ENCODE measurements at places on chromosomes 4 and X.

DNA sequence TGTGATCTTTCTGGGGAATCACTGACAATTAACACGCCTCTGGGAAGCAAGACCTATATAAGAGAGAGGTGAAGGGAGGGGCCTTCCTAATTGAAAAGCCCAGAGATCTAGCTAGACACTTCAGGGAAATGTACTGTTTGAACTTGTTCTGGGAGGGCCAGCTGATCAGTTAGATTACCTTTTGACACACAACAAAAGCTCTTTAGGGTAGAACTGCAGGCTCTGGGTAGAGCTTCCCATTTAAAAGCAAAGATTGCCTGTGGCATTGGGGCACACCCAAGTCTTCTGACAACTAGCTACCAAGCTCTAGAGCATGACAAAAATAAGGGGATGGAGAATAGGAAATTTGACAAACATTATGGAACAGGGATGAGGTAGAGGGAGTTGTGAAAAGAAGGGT is 26.3 kb downstream of the AREG start:
- H3K27ac ChIP-seq: no peak overlapping the region
- H3K4me1 ChIP-seq: no peaks in the 10 kb centered on the region
- DNase-seq: no peak
- H3K4me3 ChIP-seq: no peak overlapping the region

DNA sequence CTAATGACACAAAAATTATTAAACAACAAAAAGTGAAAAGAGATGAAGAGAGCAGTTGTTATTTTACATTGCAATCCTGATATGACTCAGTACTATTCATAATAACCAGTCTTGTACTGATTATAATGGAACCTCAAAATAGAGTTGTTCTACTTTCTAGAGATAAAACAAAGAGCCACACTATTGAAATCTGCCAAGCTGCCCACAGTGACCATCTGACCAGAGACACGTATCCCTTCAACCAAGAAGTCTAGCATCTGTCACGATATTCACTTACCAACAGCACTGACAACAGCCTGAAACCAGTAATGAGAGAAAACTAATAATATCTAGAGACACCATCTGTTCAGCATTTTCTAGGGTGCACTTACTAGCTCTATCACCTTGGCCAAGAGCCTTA is 466.7 kb downstream of the NKX6-1 start:
- H3K27ac ChIP-seq: no peak overlapping the region
- H3K4me1 ChIP-seq: no peaks in the 10 kb centered on the region
- H3K36me3 ChIP-seq: no peaks in the 10 kb centered on the region

DNA sequence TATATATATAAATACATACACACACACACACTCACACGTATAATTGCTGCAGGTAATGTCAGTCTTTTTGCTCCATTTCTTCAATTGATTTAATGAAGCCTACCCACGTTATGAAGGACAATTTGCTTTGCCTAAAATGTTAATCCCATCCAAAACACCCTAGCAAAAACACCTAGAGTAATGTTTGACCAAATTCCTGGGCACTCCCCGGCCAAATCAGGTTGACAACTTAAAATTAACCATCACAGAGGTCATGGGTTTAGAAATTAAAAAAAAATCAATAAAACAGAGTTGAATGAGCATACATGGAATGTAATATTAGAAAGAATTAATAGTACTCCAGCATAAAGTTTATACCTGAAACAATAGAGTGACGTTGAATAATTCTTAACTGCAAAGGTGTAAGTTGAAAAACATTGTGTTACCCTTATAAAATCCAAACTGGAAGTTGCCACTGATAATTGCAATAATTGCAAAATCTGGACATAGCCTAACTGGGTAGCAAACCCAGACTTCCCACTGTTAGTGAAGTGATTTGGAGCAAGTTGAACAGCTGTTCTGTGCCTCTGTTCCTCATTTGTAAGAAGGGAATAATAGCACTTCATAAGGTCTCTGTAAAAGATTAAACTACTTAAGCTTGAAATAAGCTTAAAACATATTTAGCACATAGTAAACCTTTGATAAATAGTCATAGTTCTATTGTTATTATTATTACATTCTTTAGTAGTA is 2120.5 kb downstream of the PCDH7 start:
- no peaks in the 10 kb centered on the region for H3K27me3 ChIP-seq
- no peaks in the 10 kb centered on the region for H3K36me3 ChIP-seq
- no peaks in the 10 kb centered on the region for H3K4me1 ChIP-seq
- no peak overlapping the region for H3K4me3 ChIP-seq
- H3K27ac ChIP-seq: no peak overlapping the region

GRCh38 chrX:153888344-153888743 is 2.4 kb upstream of the L1CAM start:
- DNase-seq: no peak
- H3K27ac ChIP-seq: no peak overlapping the region
- H3K4me1 ChIP-seq: no peaks in the 10 kb centered on the region

DNA sequence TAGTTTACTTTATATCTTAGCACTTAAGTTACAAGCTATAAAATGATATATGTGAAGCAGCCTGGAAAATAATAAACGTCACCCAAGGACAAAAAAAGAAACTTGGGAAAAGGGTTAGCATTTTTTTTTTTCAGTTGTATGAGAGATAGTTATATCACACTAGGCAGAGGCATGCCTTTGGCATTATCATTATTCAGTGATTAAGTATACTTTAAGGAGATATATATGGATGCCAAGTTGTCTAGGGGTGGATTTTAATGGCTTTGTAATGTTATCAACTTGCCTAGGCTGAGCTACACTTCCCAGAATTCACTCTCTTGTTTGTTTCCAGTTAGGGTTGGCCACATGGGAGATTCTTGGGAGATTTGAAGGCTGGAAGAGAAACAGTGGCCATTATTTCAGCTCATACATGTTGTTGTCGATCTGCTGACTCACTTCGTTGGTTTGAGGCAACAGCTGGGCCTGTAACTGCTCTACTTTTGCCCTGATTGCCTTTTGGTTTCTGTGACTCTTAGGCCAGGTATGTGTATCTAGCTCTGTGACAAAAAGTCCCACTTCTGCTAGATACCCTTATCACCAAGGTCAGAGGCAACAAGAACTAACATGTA is 11.5 kb upstream of the SRPX start:
- H3K27ac ChIP-seq: no peak overlapping the region
- H3K36me3 ChIP-seq: no peaks in the 10 kb centered on the region
- H3K4me3 ChIP-seq: no peak overlapping the region

DNA sequence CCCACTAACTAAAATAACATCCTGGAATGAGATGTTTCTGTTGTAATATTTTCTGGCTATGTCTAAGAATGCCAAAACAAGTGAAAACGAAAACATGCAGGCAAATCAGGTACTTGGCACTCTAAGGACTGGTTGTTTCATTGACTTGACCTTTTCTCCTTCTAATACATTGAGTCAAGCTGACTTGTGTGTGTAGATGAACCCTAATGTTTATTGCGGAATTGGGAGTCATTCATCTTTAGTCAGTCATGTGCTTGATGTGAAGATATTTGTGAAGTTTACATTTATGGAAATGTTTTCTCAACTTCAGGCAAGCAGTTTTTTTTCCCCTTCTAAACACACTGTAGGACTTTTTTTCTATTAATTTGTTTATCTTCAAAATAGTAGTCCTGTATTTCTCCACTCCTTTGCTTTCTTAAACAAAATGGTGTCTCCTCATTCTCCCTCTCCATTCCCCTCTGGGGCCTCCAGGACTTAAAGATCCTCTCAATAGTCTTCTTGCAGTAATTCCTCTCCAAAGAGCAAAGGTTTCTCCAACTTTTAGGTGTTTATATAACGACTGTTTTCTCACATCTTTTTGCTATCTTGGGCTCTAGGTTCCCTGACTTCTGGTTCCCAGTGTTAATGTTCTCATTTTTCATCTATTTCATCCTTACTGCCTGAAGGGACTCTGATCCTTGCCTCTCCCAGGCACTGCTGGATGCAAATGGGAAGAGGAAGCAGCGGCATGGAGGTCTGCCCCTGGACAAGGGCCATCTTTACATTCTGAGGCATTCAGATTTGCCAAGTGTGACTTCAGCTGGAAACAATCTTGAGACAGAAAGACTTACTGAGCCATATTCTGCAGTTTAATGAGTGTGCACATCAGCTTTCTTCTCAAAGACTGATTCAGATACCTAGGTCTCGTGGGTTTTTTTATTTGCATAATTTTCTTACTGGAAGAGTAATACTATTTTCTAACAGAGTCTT is 166.4 kb downstream of the ARHGAP6 start:
- no peaks in the 10 kb centered on the region for H3K27me3 ChIP-seq
- no peak overlapping the region for H3K27ac ChIP-seq
- H3K4me3 ChIP-seq: no peak overlapping the region
- DNase-seq: no peak
- no peaks in the 10 kb centered on the region for H3K36me3 ChIP-seq
